ENCODE measurements at places on chromosomes 5 and 9.

GRCh38 chr5:157463621-157464518 is 3.9 kb downstream of the NIPAL4 start:
- no peak for DNase-seq

GRCh38 chr9:38036359-38037084 is 32.5 kb downstream of the SHB start:
- DNase-seq = no peak

DNA sequence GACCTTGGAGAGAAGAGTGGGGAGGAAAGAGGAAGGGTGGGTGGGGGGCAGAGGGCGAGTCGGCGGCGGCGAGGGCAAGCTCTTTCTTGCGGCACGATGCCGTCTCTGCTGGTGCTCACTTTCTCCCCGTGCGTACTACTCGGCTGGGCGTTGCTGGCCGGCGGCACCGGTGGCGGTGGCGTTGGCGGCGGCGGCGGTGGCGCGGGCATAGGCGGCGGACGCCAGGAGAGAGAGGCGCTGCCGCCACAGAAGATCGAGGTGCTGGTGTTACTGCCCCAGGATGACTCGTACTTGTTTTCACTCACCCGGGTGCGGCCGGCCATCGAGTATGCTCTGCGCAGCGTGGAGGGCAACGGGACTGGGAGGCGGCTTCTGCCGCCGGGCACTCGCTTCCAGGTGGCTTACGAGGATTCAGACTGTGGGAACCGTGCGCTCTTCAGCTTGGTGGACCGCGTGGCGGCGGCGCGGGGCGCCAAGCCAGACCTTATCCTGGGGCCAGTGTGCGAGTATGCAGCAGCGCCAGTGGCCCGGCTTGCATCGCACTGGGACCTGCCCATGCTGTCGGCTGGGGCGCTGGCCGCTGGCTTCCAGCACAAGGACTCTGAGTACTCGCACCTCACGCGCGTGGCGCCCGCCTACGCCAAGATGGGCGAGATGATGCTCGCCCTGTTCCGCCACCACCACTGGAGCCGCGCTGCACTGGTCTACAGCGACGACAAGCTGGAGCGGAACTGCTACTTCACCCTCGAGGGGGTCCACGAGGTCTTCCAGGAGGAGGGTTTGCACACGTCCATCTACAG is 760 bp downstream of the NPR3 start:
- peak; percentile 49 for DNase-seq

DNA sequence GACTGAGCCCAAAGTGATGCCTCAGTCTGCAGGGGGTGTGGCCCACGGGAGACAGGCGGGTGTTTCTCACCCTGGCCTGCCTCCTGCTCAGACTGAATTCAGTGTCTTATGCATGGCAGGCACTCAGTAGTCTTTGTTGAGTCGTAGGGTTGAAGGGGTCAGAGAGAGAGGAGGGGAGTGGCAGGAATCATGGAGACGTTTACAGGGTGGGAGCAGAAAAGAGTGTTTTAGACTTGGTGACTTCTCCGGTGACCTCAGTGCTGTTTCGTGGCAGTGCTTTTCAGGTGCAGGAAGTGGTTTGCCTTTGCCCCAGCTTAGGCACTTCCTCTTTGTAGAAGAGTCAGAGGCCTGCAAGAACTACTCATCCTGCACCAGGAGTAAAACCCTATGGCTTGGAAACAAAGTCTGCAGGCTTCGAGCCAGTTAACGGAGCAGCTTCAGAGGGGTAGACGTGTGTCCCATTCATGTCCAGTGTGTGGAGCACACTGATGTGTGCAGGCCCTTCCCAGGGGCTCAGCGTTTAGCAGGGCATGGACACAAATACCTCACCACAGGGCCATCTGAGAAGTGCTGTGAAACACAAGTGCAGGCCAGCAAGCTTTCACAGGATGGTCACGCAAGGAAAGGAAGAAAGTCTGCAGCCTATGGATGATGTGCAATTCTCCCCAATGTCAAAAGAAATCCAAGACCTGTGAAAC is 24.5 kb upstream of the SEMA4D start:
- DNase-seq = no peak

DNA sequence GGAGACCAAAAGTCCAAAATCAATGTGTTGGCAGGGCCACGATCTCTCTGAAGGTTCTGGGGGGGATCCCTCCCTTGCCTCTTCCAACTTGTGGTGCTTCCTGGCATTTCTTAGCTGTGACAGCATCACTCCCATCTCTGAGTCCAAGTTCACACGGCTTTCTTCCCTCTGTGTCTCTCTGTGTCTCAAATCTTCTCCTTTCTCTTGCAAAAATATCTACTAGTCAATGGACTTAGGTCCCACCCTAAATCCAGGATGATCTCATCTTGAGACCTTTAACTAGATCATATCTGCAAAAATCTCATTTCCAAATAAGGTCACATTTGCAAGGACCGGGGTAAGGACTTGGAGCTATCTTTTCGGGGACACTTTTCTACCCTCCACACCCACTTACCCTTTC is 186.1 kb downstream of the HSD17B3 start:
- DNase-seq = no peak

GRCh38 chr9:121071756-121072421 is 2.9 kb upstream of the CNTRL start:
- DNase-seq = no peak

- no peak for DNase-seq
These were observed 143.4 kb upstream of the APC start for GRCh38 chr5:112594095-112594850.

DNA sequence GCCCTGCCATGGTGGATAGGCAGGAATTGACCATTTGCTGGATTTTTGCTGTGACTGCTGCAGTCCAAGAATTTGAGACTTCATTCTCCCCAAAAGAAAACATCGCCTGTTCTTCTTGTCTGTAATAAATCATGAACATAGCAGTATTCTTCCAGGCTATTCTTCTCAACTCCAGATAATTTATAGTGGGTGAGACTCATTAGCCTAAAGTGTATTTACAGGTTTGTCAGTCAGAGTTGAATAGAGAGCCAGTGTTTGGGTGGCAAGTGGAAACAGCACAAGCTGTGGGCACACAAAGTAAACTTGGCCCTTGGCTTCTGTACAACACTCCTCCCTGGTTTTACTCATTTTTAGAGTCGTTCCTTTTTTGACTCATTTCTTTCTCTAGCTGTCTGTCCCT is 128.2 kb upstream of the VCAN start:
- no peak for DNase-seq

DNA sequence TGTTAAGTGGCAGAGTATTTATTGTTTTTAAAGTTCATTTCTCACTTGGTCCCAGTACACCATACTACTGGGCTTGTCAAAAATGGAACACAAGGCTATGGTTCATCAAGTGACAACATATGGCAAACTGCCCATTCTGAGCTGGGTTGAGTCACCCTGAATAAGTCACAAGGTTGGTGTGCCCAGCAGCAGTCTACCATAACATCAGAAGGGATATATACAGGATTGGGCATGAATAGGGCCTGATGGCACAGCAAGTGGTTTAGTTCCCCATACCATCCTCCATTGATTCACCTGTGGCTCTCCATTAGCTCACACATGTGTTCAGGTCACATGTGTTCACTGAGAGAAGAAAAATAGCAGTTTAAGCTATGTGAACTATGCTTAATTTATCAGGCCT is 249.8 kb upstream of the PRDM9 start:
- no peak for DNase-seq

GRCh38 chr9:2919347-2919746 is 75.5 kb upstream of the PUM3 start:
- no peak for DNase-seq

- peak; percentile 81 for DNase-seq
These were observed 63.6 kb upstream of the IL17B start for GRCh38 chr5:149442563-149443182.

- DNase-seq = no peak
These were observed 29.2 kb downstream of the GARNL3 start for GRCh38 chr9:127293767-127294166.

DNA sequence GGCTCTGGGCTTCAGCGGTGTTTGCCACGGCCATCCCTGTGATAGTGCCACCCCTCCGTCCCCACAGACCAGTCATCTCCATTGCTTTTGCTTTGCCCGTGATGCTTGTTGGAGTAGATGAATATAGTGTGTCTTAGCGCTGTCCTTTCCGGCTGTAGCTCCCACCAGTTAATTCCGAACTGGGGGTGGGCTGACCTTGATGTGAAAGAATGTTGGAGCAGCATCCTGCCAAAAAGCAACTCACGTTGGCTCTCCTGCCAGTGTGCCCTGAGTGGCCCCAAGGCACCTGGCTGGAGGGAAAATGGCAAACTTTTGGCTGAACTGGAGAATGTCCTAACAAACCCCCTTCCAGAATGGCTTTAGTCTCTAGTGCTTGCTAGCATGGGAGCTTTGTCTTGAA is 20.0 kb downstream of the CLTA start:
- no peak for DNase-seq

DNA sequence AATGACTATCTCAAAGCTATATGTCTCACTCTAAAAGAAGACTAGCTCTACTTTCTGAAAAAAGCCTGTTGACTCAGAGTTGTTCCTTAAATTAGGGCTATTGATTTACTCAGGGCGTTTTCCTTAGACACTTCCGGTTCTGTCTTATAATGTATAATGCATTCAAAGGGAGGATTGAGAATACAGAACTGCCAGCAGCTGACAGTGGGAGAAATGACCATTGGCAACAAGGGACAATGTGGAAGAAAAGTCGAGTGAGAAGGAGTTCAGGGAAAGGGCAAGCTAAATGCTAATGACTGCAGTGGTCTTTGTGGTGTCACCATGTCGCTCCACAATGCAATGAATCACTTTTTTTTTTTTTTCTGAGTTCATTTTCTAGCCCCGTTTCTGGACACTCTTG is 65.7 kb upstream of the ANKH start:
- no peak for DNase-seq

GRCh38 chr5:172791726-172792445 is 20.9 kb upstream of the DUSP1 start:
- no peak for DNase-seq

DNA sequence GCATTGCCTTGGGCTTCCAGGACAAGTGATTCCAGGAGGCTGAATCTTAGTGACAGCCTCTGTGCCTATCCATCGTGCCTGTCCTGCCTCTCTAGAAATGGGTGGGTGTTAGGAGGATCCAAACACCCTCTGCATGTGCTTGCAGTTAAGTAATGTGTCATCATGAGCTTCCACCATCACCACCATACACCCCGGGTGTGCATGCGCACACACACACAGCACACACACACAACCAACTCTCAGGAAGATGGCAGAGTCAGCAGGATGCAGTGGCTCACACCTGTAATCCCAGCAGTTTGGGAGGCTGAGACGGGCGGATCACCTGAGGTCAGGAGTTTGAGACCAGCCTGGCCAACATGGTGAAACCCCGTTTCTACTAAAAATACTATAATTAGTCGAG is 22.8 kb upstream of the CERCAM start:
- DNase-seq = no peak

DNA sequence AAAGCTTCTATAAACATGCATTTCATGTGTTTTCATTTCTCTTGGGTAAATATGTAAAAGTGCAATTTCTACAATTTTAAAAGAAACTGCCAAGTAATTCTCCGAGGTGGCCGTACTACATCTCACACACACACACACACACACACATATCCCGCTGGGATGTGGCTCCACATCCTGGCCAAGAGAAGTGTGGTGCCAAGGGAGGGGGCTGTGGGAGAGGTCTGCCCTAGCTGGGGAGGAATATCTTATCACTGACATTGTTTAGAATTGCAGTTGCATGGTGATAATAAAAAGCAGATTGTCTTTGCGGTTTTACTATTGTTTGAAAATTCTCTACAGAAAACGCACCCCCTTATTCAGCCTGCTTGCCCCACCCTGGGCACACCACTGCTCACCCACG is 558.4 kb downstream of the BNC2 start:
- no peak for DNase-seq

DNA sequence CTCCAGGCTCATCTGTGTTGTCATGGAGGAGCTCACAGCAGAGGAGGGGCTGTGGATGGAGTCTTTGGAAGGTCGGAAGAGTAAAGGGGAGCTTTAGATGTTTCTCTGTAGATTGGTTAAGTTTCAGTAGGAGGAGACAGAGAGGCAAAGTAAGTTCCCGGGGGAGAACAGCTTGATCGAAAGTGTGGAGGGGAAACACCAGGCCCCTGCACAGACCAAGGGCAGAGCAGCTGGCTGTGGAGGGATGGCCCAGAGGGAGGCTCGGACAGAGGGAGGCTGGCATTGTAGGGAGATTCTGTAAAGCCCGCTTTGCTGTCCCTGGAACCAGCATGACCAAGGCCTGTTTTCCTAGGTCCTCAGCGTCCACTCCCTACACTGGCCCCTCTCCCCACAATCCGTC is 5.3 kb upstream of the OR2V2 start:
- no peak for DNase-seq

GRCh38 chr5:74556631-74557595 is 83.6 kb downstream of the ENC1 start:
- no peak for DNase-seq

DNA sequence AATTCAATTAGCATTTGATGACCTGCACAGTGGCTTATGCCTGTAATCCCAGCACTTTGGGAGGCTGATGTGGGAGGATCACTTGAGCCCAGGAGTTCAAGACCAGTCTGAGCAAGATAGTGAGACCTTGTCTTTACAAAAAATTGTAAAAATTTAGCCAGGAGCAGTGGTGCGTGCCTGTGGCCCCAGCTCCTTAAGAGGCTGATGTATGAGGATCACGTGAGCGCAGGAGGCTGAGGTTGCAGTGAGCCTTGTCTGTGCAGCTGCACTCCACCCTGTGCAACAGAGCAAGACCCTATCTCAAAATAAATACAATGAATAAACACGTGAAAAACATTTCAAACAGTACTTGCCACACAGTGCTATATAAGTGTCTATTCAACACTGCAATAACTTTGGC is 4.2 kb downstream of the ABCA1 start:
- no peak for DNase-seq

Data from left lobe of liver (tissue), 2 donors.